ENCODE measurements at places on chromosomes 12 and 14.

DNA sequence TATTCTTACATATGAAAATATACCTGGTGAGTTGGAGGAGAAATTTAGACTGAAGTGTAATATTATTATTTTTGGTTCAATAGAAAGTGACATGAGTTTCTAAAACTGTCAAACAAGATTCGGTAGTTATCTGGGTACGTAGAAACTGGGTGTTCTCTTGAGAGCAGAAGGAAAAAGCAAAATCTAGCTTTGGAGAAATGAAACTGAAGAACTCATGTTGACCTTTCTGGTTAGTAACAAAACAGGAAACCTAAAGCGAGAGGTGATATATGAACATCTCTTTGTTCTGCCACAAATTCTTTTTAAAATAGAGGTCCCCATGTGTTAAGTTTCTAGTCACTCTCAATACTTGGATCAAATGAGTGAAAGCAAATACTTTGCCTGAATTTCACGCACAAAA lies 401.7 kb downstream of the TRHDE start:
- no peak for DNase-seq

DNA sequence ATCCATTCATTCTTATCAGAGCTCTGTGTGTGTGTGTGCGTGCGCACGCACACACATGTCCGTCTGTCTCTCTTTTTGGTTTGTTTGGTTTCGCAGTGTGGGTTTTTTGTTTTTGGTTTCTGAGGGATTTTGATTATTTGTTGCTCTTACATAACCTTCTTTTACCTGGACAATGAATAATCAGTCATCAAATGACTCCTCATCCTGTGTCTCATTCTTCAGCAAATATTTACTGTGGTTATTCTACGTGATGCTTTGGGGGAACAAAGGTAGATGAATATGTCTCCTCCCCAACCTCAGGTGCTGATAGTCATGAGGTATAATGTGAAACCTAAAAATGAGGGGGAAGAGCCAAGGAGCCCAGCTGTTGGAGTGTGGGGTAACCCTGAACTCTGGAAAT lies 92.4 kb downstream of the SAMD4A start:
- no peak for DNase-seq

DNA sequence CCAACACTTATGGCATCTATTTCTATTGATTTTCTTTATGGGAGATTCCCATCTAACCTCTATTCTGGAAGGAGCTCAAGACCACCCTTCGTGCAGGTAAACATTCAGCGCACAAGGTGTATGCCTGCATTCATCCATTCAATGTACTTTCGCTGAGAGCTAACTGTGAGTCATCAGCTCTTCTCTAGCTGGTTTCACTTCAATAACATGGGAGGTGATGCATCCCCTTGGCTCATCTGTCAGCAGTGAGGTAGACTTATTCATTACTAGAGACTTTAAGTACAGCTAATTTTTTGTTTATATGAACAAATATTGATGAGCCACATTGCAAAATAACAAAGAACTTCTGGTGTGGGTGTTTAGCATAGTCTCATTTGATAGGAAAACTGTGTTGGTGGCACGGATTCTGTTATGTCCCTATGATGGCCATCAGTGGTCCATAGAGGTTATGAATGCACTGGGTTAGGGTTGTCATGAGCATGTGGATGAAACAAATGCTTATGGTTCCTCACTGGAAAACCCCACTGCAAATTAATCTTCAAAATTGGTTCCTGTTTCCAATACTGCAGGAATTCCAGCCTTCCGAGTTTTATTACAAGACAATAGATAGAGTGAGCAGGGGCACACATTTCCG lies 1151.0 kb downstream of the BCL11B start:
- DNase-seq = no peak

DNA sequence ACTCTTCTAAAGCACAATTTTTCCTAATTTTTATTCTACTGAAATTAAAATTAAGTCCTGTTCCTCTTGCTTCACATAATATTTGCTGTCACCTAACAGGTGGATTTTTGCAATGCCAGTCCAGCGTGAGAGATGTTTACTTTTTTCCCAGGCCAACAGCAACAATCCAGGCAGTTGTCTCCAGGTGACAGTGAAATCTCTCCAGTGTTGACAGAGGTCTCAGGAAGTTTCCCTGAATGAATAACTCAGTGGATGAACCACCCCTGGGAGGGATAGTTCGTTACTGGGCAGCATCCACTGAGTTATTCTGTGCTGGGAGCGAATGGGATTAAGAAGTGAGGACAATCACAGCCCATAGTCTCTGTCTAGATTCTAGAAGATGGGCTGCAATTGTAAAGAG lies 7.1 kb upstream of the NT5DC3 start:
- DNase-seq = no peak

GRCh38 chr12:26271889-26272492 lies 76.6 kb downstream of the SSPN start:
- no peak for DNase-seq

DNA sequence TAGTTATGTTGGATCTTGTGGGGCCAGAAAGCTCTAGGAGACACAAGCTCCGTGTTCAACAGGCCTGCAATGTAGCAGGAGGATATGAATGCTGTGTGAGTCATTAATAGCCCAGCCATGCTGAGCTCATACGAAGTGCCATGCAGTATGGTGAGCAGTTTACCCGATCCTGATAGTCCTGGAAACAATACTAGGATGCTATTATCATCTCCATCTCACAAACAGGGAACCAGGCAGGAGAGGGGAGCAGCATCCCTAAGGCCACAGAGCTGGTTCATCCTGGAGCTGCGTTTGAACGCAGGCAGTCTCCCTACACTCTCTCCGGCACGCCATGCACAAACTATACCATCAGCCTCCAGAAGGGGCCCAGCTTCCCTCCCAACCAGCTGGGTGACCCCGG lies 20.5 kb downstream of the TTC7B start:
- DNase-seq = no peak

Data from 8988T (cell line).